ENCODE measurements at places on chromosomes 3 and 15.

GRCh38 chr3:31188112-31188511, 293.7 kb upstream of the GADL1 start:
- no peak for DNase-seq

DNA sequence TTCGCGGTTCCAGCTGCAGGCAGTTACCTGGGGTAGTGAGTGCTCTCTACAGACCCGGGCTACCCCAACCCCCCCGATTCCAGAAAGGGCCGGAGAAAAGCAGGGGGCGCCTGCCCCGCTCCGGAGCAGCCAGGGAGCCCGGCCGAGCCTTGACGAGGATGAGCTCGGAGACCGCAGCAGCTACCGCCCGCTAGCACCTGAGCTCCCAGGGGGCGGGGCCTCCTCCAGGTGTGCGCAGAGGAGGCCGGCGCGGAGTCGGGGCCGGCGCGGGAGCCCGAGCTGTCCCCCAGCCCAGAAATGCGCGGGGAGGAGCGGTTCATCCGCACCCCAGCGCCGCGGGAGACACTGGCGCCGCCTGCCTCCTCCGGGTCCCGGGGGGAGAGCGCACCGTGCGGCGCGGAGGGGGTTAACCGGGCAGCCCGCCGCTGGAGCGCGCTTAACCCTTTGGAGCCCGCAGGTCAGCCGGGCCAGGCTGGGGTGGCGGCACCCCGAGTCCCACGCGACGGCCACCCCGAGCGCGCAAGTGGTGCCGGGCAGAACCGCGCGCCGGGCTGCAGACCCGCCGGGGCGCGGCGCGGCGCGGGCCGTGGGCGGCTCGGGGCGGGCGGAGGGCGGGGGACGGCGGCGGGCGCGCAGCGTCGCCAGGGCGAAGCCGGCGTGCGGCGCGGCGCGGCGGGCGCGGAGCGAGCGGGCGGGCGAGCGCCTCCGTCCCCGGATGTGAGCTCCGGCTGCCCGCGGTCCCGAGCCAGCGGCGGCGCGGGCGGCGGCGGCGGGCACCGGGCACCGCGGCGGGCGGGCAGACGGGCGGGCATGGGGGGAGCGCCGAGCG, at the start of gene CACNA1D:
TSS of gene CACNA1D (plus strand) at position 649 of the 829 bp plus-strand sequence. CDS start 556 bp downstream, outside the sequence.
- DNase-seq, result peak; percentile 37

- DNase-seq, result no peak
Observed at GRCh38 chr3:127743351-127744252, 70.8 kb downstream of the ABTB1 start.

GRCh38 chr3:45776611-45777010, 19.7 kb downstream of the SLC6A20 start:
- no peak for DNase-seq

- no peak for DNase-seq
Observed at GRCh38 chr15:40219801-40220200, 19.1 kb upstream of the PAK6 start.

DNA sequence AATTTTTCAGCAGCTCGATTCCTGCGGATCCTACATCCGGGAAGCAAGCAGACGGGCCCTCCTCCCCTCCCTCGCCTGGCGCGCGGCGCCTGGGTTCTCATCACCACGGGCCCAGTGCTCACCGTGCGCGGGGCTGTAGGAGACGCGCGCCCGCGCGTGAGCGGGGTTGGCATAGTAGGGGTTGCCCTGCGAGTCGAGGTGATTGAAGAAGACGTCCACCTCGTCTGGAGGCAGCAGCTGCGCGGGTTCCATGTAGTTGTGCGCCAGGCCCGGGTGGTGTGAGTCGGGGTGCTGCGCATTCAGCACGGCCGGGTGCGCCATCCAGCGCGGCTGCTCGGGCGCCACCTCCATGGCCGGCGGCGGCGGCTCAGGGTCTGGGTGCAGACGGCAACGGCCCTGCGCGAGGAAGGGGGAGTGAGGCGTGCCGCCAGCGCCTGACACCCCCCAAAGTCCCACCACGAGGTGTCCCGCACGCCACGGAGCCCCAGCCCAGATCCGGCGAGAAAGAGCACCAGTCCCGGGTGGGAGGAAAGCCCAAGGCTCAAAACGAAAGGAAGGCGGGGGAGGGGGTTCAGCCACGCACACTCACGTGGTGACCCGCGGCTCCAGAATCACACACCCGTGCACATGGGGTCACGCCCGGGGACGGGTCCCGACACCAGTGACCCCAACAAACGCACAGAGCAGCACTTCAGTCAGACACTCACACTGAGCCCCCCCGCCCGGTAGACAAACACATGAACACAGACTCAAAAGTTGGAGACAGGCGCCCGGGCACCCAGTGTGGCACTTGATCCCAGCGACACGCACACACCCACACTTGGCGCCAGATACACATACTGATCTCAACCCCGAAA, 6.1 kb downstream of the GATA2 start:
- DNase-seq, result no peak

DNA sequence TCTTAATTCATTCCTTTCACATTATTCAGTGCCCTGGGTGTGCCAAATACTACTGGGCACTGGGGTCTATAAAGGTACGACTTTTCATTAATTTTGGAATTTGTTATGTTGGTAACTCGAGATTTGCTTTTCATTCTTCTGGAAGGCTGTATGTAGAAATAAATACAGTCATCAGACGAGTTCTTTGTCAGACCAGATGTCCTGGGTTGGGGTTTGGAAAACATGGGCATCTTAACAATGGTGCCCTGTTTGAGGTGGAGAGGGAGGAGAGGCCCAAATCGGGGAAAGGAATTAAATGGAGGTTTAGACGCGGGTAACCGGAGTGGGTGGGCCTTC, 662 bp upstream of the GLCE start:
- no peak for DNase-seq

DNA sequence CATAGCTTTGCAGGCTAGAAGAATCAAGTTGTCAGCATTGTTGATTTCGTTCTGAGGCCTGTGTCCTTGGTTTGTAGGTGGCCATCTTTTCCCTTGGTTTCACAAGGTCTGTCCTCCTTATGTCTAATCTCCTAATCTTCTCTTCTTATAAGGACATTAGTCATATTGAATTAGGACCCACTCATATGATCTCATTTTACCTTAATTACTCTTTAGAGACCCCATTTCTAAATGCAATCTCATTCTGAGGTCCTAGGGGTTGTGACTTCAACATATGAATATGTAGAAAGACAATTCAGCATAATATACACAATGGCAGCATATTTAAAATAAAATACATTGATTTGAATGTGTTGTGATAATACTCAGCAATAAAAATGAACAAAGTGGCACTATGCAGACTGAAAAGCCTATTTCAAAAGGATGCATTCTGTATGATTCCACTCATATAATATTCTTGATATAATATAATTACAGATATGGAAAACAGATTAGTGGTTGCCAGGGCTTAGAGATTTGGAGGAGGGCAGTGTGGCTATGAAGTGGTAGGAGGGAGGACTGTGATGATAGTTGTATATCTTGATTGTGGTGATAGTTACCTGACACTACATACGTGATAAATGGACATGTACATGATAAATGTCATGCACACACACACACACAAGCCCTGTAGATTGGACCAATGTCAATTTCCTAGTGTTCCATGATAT, 431.0 kb downstream of the EPHA6 start:
- DNase-seq, result no peak

DNA sequence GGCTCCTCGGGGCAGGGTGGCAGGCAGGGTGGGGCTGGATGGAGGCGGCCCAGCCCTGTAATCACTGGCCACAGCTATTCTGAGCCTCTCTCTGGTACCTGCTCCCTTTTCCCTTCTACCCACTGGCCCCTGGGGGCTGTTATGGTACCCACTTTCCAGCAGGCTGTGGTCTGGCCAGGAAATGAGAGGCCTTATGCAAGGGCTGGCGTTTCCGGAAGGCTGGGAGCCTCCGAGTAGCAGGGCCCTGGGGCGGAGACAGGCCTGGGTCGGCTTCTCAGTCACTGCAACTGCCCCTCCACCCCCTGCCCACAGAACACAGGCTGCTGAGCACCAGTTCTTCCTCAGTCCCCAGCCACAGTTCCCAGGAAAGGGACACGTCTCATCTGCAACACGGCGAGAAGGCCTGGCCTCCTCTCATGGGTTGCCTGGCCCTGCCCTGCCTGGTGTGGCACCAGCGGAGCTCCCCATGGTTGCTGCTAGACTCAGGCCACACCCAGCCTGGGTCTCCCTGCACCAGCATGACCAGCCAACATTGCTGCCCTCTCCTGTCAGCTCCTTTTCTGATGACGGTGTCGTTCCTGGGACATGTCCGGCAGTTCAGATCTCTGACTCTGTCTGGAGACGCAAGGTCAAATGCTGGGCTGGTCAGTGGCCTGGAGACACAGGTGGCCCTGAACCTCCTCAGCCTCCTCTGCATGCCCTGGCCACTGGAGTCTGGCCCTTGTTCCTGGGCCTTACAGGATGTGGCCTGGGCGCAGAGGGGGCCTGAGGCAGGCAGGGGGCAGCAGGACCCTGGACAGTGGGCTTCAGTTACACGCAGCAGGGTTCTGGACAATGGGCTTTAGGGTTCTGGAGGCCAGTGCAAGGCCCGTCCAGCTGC, 6.5 kb downstream of the CHST13 start:
- no peak for DNase-seq

- no peak for DNase-seq
Observed at GRCh38 chr3:23981955-23982354, 36.9 kb downstream of the NR1D2 start.

DNA sequence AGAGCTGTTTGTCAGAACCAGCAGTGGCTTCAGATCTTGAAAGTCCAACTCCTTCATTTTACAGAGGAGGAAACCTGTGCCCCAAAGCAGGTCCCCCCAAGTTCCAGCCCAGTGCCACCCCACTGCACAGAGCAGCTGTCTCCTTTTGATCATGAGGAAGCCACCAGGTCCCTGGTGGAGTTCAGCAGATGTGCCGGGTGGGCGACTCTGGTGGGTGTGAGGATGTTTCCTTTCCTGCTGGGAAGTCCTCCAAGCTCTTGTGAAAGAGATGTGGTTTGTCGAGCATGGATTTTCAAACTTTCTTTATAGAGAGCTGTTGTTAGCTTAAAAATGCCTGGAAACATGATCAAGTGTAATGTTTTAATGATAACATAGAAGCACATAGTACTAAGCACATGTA, 52.0 kb downstream of the SMAD3 start:
- DNase-seq, result no peak

- no peak for DNase-seq
Observed at GRCh38 chr3:66625505-66626216, 124.8 kb upstream of the LRIG1 start.

DNA sequence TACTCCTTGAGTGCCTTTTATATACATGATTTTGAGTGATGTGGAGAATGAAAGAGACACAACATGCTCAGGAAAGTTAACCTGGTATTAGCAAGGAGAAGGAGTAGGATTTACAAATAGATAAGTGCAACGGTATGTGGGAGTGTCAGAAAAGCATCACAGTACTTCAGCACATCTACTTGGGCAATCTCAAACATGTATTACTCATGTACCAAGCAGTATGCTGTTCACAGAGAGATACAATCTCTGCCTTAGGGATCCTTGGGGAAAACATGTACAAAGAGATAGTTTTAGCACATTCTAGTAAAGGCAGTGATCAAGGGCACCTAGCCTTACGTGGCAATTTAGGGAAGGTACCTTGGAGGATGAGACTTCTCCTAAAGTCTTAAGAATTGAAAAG, 146.5 kb downstream of the FILIP1L start:
- DNase-seq, result no peak

- no peak for DNase-seq
Observed at GRCh38 chr3:112375117-112375516, 42.2 kb downstream of the CD200 start.

- DNase-seq, result no peak
Observed at GRCh38 chr15:100759106-100759505, 120.5 kb upstream of the ALDH1A3 start.

DNA sequence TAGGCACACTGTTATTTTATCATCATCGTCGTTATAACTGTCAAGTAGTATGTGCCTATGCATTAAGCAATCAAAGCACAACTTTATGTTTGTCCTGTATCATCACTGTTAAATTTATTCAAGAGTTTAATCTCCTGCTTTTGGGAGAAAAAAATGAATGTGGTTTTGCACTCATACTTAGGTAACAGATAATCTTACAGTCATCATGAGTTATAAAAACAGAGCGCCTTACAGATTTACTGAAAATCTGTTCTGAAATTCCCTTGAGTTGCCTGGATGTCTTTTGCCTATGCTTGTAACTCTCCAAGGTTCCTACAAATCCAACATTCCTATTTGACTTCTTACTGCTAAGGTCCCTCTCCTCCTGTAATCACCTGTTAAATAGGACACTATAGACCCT, 307.3 kb downstream of the ZIC4 start:
- DNase-seq, result no peak

GRCh38 chr3:178310949-178311348, 225.3 kb upstream of the KCNMB2 start:
- no peak for DNase-seq

GRCh38 chr15:41199470-41199869, 31.1 kb downstream of the EXD1 start:
- DNase-seq, result no peak

DNA sequence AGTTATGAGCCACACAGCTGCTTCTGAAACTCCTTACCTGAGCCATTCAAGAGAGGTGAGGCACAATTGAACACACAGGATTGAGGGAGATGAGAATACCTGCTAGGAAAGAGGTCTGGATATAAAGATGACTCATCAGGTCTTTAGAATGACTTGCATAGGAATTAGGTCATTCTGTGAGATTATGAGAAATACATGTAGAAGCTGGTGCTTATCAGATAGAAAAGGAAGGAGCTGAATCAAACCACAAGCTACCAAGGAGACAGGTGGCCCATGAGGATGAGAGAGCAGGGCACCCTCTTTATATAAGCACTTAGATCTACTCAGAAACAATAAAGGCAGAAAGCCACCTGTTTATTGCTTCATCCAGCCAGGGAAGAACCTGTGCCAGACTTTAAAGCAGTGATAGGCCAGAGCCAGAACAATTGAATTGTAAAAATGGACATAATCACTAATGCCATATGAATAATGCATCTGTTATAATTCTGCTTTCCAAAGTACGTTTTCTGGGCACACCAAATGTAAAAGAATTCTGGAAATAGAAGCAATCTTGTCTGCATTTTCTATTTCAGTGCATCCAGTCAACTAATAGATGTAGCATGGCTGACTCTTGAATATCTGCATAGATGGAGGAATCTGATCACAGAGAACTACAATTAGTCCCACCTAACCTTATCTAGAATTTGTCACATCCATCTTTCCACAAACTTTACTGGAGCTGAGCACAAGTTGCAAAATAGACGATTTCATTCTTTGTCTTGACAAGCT, 74.9 kb downstream of the PIK3R4 start:
- DNase-seq, result no peak

DNA sequence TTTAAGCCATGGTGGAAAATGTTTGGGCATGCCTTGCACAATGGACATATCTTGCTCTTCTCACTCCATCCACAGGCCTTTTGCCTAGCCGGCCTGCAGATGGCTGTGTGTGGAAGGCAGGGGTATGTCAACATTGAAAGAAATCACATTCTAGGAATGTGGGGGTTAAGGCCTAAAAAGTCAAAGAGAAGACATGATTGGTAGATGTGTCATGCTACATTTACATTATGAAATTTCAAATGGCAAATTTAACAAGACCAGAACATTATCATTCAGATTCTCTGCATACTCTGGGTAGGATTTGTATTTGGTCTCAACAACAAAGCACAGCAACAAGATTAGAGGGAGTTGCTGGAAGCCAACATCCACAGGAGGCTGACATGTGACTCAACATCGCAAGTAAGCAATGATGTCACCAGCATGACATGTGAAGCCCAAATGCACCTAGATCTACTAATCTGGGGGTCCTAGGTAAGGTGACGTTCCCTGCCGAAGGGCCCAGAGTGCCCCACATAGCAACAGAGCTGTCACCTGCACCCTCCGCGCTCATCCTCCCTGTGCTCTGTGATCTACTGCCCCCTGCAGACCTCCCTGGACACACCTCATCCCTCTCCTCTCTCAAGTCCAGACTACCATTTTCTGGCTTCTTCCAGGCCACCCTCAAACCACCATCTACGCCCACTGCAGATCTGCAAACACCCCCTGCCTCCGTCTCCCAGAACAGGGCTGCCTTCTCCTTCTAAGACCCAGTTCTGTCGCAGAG, 39.4 kb downstream of the CLDN18 start:
- no peak for DNase-seq

All from stimulated activated CD4-positive, alpha-beta T cell treated with anti-CD3 and anti-CD28 coated beads, Interleukin-4, amount 100 ng/mL, for 4 hours (primary cell).